ENCODE measurements at places on chromosomes 11 and 22.

DNA sequence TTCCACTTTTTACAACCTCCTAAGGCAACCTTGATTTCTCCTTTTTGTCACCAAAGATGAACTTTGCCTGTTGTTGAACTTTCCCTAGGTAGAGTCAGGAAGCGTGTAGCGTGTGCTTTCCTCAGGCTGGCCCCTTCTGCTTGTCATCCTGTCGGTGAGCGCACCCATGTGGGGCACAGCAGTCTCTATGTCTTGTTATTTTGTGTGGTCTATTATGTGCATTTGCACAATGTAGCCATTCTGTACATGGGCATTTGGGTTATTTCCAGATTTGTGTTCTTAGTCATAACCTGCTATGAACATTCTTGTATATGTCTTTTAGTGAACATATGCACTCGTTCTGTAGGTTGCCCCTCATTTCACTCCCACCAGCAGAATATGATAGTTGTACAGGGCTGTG is 34.9 kb downstream of the CABIN1 start:
- no peak for DNase-seq

DNA sequence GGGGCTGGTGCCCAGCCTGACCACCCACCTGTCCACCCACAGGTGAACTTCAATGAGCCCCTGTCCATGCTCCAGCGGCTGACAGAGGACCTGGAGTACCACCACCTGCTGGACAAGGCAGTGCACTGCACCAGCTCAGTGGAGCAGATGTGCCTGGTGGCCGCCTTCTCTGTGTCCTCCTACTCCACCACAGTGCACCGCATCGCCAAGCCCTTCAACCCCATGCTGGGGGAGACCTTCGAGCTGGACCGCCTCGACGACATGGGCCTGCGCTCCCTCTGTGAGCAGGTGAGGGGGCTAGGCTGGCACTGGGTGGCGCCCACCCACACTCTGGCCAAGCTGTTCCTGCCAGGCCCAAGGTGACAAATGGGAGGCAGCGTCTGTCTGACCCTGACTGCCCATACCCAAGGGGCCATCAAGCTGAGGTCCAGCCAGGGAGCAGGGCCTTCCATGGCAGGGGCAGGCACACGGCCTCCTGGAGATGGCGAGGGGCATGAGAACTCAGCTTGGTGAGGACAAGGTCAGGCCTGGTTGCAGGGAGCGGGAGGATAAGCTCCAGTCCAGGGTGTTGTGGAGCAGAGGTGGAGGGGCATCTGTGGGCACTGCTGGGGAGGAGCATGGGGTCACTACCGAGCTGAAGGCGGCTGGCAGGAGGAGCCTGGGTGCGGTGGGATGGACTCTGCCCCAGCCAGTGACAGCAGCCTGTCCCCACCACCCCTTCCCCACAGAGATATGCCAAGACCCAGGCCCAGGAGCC is 77.7 kb downstream of the MORC2 start:
- no peak for DNase-seq

DNA sequence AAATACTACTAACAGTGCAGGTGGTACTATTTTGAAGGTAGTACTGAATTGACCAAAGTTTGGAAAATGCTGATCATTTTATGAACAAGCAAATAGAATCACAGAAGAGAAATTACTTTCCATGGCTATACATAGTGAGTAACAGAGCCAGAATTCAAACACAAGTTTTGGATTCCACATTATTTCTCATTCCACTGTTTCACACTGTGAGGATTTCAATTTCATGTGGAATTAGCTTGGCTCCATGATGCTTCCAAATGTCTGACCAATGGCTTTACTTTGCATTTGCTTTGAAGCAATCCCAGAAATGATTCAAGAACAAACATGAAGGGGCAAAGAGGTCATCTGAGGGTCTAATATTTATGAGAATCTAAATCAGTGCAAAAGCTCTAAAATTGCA is 98.1 kb downstream of the BBOX1 start:
- no peak for DNase-seq

GRCh38 chr11:116409238-116409637 is 363.5 kb downstream of the BUD13 start:
- no peak for DNase-seq

DNA sequence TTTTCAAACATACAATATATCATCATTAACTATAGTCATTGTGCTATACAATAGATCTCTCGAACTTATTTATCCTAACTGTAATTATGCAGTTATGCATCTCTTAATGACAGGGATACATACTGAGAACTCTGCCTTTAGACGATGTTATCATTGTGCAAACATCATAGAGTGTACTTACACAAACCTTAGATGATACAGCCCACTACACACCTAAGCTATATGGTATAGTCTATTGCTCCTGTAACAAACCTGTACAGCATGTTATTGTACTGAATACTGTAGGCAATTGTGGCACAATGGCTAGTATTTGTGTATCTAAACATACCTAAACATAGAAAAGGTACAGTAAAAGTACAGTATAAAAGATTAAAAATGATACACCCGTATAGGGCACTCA is 27.4 kb upstream of the NRGN start:
- no peak for DNase-seq

DNA sequence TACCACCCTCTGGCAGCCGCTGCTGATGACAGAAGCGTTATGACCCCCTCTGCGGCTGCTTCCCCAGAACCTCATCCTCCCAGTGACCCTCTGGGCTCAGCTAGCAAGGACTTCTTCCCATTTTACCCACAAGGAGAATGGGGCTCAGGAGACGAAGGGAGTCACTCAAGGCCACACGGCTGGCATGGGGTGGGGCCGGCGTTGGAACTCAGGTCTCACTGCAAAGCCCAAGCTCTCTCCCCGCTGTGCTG is 16.8 kb upstream of the SUN2 start:
- DNase-seq: no peak
